GM06990 (cell line): ENCODE measurements at places on chromosomes 1 and 21.

GRCh38 chr1:60425528-60425927 lies 352.0 kb upstream of the C1orf87 start:
- DNase-seq, result no peak

GRCh38 chr1:169484683-169485430 lies 887 bp downstream of the SLC19A2 start:
- no peak for DNase-seq

GRCh38 chr1:192581131-192581927 lies 5.8 kb downstream of the RGS1 start:
- no peak for DNase-seq

DNA sequence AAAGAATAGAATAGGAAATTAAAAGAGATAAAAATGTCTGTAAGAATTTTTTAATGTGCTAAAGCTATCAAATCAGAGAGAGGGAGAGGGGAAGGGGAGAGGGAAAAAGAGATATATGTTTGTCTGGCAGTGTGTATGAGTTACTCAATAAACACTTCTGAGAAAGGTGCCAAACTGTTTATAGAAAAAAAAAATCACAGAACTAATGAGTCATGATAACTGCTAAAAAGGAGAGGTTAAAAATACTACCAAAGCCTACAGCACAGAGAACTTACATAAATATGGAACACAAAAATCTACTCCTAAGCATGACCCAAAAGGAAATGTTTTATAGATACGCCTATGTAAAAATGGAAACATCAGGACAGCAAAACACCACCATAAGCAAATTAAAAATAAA lies 45.4 kb downstream of the SELENOF start:
- DNase-seq, result no peak

DNA sequence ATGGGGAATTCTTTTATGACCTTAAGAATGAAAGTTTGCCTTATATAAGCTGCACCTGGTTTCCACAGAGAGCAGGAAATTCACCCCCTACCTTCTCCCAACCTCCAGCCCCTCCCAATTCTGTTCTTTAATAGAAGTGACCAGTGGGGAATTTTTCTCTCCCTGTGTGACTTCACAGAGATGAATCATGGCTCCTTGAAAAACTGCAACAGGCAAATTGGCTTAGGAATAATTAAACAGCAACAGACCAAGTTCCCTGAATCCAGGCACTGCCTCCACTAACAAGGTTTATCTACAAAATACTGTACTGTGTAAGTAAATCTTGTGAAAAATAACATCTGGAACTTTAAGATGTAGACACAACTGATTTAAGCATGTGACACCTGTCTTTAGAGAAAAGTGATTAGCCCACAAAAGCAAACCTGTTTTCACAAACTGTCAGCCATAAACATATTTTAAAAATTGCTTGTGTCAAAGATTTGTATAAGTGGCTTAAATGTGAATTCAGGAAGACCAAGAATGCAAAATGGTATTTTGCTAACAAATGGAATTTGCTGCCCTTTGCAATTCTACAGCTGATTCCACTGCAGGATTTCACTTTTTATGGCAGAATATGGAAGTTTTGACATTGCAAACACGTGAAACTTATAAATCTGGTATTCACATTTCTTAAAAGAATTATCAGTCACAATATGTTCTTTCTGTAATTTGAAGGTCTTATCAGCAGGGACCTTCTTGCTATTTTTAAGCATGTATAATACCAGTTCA lies 54.0 kb downstream of the ALG14 start:
- no peak for DNase-seq

DNA sequence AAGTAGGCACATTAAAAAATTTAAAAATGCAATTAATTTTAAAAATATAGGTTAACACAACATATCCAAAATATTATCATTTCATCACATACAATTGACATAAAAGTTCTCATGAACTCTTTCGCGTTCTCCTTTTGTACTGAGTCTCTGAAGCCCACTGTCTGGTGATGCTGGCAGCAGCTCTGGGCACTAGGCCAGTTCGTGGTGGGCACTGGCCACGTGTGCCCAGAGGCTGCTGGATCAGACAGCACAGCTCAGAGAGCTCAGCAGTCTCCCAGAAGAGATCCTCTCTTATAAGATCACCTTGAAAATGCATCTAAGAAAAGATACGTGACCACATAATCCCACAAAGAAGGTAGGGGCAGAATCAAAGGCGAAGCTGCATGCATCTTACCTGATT lies 9.9 kb downstream of the CEP104 start:
- no peak for DNase-seq

GRCh38 chr1:225655509-225656258 lies 2.8 kb upstream of the ENAH start:
- DNase-seq, result no peak

GRCh38 chr1:76591461-76591860 lies 275.8 kb upstream of the ST6GALNAC5 start:
- DNase-seq, result no peak

DNA sequence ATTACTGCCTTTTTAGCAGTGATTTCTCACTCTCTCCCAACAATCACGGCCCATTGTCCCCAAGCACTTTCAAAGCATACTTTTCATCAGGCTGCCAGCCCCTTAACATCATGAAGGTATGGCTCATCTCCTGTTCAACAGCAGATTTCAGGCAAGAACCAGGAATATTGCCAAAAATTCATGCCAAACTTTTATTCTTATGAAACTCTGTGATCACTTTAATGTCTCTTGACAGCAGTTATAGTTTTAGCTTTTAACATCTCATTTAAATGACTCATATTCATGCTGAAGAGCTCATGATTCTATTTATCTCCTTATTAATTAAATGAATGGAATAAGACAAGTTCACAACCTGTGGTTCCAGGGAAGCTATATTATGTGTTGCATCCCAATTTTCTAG lies 235.1 kb downstream of the GRIK1 start:
- no peak for DNase-seq

GRCh38 chr1:40313329-40313957 lies 3.6 kb downstream of the COL9A2 start:
- peak; percentile 67 for DNase-seq

DNA sequence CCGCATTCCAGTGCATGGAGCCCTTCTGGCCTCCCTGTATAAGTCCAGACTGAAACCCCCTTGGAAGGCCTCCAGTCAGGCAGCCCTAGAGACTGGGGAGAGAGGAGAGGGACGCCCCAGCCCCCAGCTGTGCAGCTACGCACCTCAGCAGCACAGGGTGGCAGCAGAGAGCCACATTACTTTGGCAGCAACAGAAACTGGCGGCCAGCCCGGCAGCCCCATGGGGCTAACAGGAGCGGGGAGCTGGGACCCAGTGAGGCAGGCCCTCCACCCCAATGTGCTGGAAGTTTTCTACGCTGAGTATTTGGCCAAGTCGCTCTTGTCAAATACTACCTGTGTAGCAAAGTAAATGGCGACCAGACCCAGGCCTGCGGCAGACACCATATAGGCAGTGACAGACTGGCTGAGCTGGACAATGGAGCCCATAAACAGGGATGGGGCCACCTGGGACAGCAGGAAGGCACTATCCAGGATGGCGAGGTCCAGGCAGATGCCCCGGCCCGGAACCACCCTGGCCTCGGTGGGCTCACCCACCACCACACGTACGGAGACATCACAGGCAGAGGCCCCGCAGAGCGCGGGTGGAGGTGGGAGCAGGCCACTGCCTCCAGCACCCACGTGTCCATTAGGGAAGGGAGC lies 21.2 kb downstream of the SLC45A3 start:
- peak; percentile 62 for DNase-seq

DNA sequence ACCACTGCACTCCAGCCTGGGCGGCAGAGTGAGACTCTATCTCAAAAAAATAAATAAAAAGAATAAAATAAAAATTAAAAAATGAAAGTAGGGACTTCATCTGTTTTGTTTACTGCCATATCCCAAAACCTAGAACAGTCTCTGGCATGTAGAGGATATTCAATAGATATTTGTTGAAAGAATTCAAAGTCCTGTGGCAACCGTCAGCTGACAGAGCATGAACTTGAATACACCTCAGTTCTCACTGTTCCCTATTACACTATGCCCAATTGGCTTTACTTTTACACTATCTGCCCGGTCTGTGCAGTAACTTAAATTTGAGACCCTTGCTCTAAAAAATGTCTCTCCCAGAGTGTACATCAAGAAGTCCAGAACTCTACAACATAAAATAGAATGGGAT lies 46.2 kb downstream of the PRDX6 start:
- DNase-seq, result no peak

DNA sequence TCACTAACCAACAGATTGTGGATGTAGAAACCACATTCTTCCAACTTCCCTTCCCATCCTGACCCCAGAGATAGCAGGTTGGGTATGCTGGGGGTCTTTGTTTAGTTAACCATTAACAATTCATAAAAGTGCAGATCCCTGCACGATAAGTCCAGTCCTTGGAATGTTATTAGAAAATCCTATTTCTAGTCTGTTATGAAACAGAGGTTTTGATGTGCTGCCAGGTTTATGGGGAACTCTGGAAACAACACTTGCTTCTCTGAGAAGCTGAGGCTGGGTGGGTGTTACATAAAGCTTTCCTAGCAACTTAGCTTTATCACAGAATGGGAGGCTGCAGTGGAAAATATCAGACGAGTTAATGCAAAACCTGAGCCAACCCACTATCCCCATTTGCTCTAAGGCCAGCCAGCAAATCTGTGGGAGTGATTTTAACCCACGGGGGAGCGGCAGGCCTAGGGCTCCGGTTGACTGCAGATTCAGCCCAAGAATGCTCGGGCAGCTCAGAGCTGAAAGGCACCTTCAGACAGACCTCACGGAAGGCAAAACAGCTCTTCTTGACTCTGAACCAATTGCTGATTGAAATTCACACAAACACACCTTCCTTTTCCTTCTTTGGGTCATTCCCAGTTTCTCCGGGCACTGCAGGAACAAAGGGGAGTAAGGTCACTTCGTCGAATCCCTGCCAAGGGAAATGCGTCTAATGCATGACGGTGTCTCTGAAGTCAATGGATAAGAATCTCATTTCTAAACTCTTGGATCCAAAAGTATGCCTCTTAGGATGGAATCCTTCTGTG lies 111.7 kb upstream of the IRF2BP2 start:
- no peak for DNase-seq

- peak; percentile 48 for DNase-seq
Measured at GRCh38 chr1:154807048-154807591, 63.0 kb downstream of the KCNN3 start.
